SK-N-SH (cell line): ENCODE measurements at places on chromosomes 16 and 17. TPM values are rescaled to one million over a fixed set of nuclear protein-coding genes. Genes with fewer than 3 reads are reported as not detected.
A peak's percentile ranks its signal among the peaks of the same experiment; 100 is the strongest.

Gene SCARF1
- polyA plus RNA-seq: 0.39 TPM in 2 replicates

Gene SLC12A3
- polyA plus RNA-seq: not detected in 2 replicates

Gene TTYH2
- 16.1 and 17.0 TPM in 2 replicates for polyA plus RNA-seq

Gene FBXL19
- polyA plus RNA-seq: 18.3 and 20.6 TPM in 2 replicates

Gene ARHGAP44
- polyA plus RNA-seq: 0.11 and 0.28 TPM in 2 replicates

Gene GRB7
- not detected in 2 replicates for polyA plus RNA-seq

Gene CTRB1
- polyA plus RNA-seq: not detected in 2 replicates

Gene NACA2
- not detected in 2 replicates for polyA plus RNA-seq

Gene NPIPA7
- polyA plus RNA-seq: 16.7 and 26.9 TPM in 2 replicates

DNA sequence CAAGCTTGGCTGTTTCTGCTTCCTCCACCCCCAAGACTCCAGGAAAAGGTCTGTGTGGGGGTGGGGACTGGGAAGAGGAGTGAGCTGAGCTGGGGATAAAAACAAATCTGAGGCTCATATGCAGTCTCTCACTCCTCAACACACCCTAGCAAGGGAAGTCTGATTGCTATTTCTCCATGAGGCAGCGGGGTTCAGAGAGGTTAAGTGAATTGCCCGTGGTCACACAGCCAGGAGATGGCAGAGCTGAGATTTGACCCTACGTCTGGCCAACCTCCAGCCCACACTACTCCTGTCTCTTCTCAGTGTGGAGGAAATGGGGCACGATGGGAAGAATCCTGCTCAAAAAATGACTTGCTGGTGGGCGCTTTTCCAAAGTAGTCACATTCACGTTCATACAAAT is 4.8 kb upstream of the ABCC3 start:
- peak; percentile 11 for DNase-seq

DNA sequence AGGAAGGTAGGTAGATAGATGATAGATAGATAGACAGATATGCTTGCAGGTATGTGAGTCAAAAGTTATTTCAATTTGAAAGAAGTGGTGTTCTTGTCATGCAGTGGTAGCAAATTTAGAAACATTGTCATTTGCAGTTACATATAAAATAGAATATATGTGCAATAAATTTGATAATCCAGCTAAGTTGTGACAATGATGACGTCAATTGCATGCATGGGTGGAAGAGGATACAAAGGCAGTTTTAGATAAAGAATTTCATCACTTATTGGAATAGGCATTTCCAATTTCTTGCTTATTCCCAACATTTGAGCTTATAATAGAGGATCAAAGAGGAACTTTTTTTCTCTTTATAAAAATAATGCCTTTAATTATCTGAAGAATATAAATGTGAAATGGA is 99.2 kb upstream of the KCNJ16 start:
- no peak for DNase-seq

GRCh38 chr17:54985476-54985875 is 16.9 kb downstream of the STXBP4 start:
- DNase-seq: no peak

DNA sequence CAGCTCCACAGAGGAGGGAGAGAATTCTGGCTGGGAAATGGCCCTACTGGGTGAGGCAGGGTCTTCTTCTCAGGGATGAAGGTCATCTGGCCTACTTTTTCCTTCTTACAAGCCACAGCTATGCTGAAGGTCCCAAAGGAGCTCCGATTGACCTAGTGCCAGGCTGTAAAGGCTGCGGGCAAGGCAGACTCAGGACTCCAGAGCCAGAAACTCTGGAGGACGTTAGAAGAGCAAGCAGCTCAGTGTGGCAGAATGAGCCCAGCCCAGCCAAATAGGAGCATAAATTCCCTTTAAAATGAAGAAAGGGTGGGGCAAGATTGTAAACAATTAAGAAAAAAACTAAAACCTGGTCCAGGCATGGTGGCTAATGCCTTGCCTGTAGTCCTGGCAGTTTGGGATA is 20.1 kb upstream of the CNOT1 start:
- no peak for DNase-seq

- DNase-seq: no peak
Observed at GRCh38 chr16:88338111-88338510, 44.6 kb upstream of the ZNF469 start.

GRCh38 chr16:50584033-50584722 is 36.0 kb downstream of the NKD1 start:
- no peak for DNase-seq

DNA sequence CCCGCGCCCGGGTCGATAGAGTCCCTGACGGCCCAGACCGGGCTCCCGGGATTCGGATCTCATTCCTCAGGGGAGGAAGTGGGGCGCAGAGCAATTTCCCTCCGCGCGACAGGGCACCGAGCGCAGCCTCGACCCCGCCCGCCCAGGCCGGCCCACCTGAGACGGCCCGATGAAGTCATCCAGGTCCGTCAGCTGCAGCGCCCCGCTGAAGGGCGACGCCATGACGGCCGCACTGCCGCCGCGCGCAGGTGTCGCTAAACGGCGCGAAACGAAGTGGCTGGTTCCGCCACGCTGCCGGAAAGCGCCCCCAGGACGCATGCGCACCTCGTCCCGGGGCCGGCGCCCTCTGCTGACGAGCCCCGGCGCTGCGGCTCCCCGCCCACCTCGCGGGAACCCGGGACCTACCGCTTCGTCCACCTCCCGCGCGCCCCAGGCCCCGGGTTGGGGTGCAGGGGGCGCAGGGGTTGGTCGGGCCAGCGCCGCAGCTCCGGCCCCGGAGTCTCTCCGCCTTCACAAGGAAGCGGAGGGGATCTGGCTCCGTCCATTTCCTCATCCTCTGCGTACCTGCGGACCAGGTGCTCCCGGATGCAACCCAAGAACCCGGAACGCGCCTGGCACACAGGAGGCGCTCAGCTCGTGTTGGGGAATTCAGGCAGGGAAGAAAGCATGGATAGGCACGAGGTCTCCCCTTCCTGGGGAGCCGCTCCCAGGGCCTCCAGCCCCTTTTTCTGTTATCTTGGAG is at the start of gene CIAO3:
Gene CIAO3 (minus strand): TSS at position 234 of the 742 bp plus-strand sequence. CDS start 12 bp downstream, at position 222.
- DNase-seq: peak; percentile 99

- no peak for DNase-seq
Observed at GRCh38 chr17:73785496-73785895, 141.3 kb upstream of the SDK2 start.

DNA sequence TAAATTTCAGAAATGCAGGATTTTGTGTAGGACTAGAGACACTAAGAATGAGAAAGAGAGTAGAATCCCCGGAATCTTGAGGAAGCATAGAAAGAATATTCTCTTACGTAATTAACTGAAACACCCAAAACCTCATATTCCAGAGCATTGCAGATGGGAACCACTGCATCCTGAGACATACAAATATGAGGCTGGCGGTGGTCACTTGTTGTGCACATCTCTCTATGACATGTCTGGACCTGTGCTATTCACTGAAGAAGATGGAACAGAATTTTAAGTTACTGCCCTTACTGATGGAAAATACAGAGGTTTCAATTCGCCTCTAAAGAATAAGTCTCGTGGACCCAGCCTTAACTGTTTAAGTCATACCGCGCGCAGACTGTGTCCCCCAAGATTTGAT is 806 bp downstream of the RAD51C start:
- no peak for DNase-seq

DNA sequence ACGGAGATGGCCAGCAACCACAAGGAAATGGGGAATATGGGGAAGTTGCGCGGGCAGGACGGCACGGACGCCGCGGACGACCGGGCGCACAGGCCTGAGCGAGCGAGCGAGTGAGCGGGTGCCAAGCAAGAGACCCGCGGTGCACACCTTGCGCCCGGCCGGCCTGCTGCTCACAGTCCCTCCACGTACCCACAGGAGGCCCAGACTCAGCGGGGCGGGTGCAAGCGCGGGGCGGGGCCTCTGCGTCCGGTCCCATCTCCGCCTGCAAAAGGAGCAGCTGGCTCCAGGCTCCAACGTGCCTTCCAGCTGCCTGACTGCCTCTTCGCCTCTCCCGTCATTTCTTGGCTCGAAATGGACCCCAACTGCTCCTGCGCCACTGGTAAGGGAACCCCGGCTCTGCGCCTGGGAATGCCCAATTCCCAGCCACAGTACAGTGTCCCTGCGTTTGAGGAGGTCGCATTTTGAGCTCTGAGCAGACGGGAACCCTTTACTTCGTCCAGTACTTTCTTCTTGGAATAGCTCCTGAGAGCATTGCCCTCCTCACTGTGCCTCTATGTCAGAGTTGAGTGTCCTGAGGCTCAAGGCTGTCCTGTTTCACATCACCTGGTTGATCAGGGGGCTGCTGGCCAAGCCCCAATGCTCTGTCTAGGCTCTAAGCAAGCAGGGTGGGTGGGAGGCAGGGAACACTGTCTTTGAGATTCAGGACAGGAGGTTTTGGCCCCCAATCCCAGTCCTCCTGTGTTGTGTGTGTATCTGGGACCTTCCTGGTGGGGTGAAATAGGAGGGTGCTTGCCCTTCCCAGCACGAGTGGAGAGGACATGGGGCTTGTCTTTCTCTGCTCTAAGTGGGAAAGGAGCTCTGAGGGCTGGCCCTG is 8.1 kb upstream of the MT1E start:
- no peak for DNase-seq

DNA sequence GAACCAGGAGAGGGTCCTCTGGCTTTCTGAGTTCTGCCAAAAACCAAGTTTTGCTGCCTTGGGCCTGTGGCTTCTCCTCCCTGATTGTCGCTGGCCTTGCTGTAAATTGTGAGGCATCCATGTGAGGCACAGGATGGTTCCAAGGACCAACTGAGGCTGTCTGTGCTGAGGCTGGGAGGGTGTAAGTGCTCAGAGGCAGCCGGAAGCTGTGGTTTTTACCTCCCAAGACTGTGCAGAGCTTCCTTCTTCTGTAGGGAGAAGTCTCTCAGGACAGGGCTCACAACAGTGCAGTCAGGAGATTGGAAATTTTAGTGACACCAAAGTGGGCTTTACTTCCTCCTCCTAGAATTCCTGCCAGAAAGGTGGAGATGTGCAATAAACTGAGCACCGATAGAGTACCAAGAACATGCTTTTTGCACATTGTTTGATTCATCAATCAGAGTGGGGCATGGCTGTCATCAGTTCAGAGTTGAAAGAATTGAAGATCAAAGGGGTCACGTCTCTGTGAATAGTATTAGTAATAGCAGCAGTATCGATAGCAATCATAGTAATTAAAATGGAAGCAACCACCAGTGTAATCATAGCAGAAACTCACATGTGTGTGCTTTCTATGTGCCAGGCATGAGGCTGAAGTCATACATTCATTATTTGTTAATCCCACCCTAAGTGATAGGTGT is 467.1 kb downstream of the WWOX start:
- DNase-seq: no peak

- DNase-seq: no peak
Observed at GRCh38 chr16:83887564-83887963, 11.4 kb upstream of the MLYCD start.

GRCh38 chr16:79599256-79599836 is 1.2 kb downstream of the MAF start:
- peak; percentile 66 for DNase-seq

DNA sequence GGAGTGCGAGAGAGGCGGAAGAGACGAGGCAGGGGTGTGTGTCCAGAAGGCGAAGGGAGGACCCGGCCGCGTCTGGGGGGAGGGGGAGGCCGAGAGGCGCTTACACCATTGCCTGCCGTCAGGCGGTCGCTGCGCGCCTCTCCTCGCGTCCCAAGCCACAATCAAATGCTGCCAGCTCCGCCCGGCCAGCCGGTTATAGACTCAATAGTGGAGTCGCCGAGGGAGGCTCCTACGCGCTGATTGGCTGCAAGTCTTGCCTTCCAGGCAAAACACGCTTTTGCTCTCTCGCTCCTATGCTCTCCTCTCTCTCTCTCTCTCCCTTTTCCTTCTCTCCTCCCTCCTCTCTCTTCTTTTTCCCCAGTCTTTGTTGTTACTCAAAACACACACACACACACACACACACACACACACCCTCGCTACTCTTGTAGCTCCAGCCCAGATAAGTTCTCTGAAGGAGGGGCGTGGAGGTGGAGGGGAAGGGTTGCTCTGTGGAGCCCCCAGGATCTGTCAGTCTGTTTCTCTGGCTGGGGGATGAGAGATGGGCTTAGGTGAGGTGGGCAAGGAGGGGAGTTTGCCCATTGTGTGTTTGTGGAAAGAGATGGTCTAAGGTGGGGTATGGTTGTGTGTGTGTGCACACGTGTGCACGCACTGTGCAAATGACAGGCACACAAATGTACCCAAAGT is at the start of gene DLX3:
Gene DLX3 (minus strand): TSS at position 170 of the 684 bp plus-strand sequence. CDS start 226 bp downstream, outside the sequence.
- DNase-seq: peak; percentile 81

GRCh38 chr17:72430611-72431432 is 310.0 kb downstream of the SOX9 start:
- no peak for DNase-seq

- DNase-seq: no peak
Observed at GRCh38 chr16:52552643-52553042, 5.7 kb upstream of the TOX3 start.

- no peak for DNase-seq
Observed at GRCh38 chr16:62130101-62130500, 93.9 kb upstream of the CDH8 start.

DNA sequence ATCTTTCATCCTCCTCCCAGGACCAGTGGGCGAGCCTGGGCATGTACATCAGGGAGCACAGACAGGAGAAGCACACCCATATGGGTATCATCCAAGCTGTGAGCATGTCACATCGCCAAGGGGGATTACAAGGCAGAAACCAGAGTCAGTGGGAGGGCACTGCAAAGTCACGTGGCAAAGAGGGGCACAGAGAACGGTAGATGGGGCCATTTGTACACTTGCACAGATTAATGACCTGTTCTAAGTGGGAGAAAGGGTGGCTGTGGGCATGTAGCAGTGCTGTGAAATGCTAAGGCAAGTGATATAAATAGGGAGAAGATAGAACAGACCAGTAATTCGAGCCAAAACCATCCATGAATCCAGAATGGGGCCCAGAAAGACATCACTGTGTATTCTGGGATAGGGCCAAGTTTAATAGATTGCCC is 265.0 kb downstream of the CPPED1 start:
- peak; percentile 31 for DNase-seq

- peak; percentile 74 for DNase-seq
Observed at GRCh38 chr16:21663889-21664647, at the start of gene OTOA. OTOA (plus strand) TSS chr16:21663968; CDS start chr16:21678515, 14,547 bp downstream.

GRCh38 chr17:42441371-42442195 is 17.1 kb upstream of the ATP6V0A1 start:
- no peak for DNase-seq

DNA sequence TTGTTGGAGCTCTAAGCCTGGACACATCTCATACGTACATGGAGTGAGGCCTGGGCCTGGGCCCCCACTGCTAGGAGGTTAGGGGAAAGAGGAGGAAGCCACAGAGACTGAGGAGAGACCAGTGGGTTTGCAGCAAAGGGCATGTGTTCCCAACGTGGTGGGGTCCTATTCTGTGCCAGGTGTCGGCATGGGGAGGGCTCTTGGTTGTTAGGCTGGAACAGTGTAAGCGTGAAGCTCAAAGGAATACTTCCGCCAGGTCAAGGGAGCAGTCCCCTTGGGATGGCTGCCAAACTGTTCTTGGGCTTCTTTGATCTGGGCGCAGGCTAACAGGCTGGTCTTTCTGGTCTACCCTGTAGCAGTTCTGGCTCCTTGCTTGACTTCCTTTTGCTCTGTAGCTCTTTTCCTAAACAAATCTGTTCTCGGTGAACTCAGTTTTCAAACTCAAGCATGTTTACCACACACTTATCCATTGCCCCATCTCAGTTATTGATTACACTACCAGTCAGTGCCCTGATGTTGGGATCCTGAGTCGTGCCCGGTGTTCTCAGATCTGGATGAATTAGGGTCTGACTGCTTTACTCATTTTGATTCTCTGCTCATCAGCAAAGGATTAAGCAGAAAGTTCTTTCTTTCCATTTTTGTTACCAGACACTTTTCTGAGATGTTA is 36.4 kb downstream of the GPT2 start:
- DNase-seq: no peak

GRCh38 chr17:11608396-11608795 is 10.1 kb downstream of the DNAH9 start:
- DNase-seq: peak; percentile 44

GRCh38 chr16:739560-740458 is 988 bp downstream of the CIAO3 start:
- no peak for DNase-seq

- no peak for DNase-seq
Observed at GRCh38 chr17:72869630-72870029, 222.9 kb downstream of the SLC39A11 start.
